Daoy (cell line): ENCODE measurements at places on chromosomes 5 and 9. TPM values are rescaled to one million over a fixed set of nuclear protein-coding genes. Genes with fewer than 3 reads are reported as not detected.

Gene CAVIN4
- 2.2 and 3.5 TPM in 2 replicates for total RNA-seq

Gene NRARP
- 3.5 and 10.0 TPM in 2 replicates for total RNA-seq

Gene GRIN3A
- not detected in 2 replicates for total RNA-seq

Gene DBH
- total RNA-seq, result not detected in 2 replicates

Gene INSL4
- not detected in 2 replicates for total RNA-seq

Gene C5orf58
- not detected in 2 replicates for total RNA-seq

Gene PDE6A
- not detected in 2 replicates for total RNA-seq

Gene C9orf50
- not detected in 2 replicates for total RNA-seq

Gene SPATA31A3
- not detected in 2 replicates for total RNA-seq

Gene C5orf15
- 62.3 and 66.9 TPM in 2 replicates for total RNA-seq

Gene FOXD4L4
- total RNA-seq, result 0.18 and 0.34 TPM in 2 replicates

Gene FRMPD1
- 0.03 and 0.06 TPM in 2 replicates for total RNA-seq

Gene TAF11L5
- not detected in 2 replicates for total RNA-seq

Gene PCDHB10
- total RNA-seq, result 0.40 and 0.71 TPM in 2 replicates

Gene SH3GL2
- total RNA-seq, result 0.17 TPM in 1 of 2 replicates, not detected in the other

Gene CNTLN
- total RNA-seq, result 5.5 and 5.6 TPM in 2 replicates

Gene SNX24
- 36.3 and 36.6 TPM in 2 replicates for total RNA-seq

Gene NUTM2G
- under 0.01 TPM in 1 of 2 replicates, not detected in the other for total RNA-seq

Gene FOCAD
- 11.3 and 15.4 TPM in 2 replicates for total RNA-seq

Gene TMEM174
- total RNA-seq, result not detected in 2 replicates

Gene CCDC180
- total RNA-seq, result 1.3 and 1.9 TPM in 2 replicates

Gene PHF24
- total RNA-seq, result 0.11 TPM in 1 of 2 replicates, not detected in the other

Gene TRIM23
- 11.8 and 13.8 TPM in 2 replicates for total RNA-seq

Gene PLEKHG4B
- total RNA-seq, result 9.0 and 13.5 TPM in 2 replicates

Gene LCN15
- not detected in 2 replicates for total RNA-seq

Gene ALDH7A1
- total RNA-seq, result 27.4 and 31.8 TPM in 2 replicates

Gene ASPN
- not detected in 2 replicates for total RNA-seq

Gene CD14
- 0.11 TPM in 1 of 2 replicates, not detected in the other for total RNA-seq

Gene TEX10
- total RNA-seq, result 64.2 and 65.3 TPM in 2 replicates

Gene KIF24
- total RNA-seq, result 5.8 and 6.3 TPM in 2 replicates

Gene SLC6A7
- 0.06 TPM in 1 of 2 replicates, not detected in the other for total RNA-seq

Gene CDH9
- total RNA-seq, result not detected in 2 replicates

Gene SLC25A2
- total RNA-seq, result 0.11 and 1.8 TPM in 2 replicates

Gene LECT2
- total RNA-seq, result not detected in 2 replicates

Gene PCDHB9
- 0.40 and 1.6 TPM in 2 replicates for total RNA-seq

Gene GZMA
- total RNA-seq, result 1.8 TPM in 1 of 2 replicates, not detected in the other

Gene PLAC8L1
- total RNA-seq, result 0.83 and 0.91 TPM in 2 replicates

Gene SLC6A18
- total RNA-seq, result not detected in 2 replicates

Gene CCDC183
- total RNA-seq, result 0.23 TPM in 1 of 2 replicates, not detected in the other

Gene ROR2
- total RNA-seq, result 1.8 and 2.8 TPM in 2 replicates

Gene PCDHGA9
- total RNA-seq, result 1.2 TPM in 1 of 2 replicates, not detected in the other

Gene PLPP7
- 5.4 and 7.1 TPM in 2 replicates for total RNA-seq

Gene CLIC3
- 0.18 and 3.9 TPM in 2 replicates for total RNA-seq

Gene TTC16
- total RNA-seq, result 0.06 TPM in 1 of 2 replicates, not detected in the other

Gene GABRA6
- total RNA-seq, result not detected in 2 replicates
